ENCODE measurements at places on chromosomes 11 and 22.

DNA sequence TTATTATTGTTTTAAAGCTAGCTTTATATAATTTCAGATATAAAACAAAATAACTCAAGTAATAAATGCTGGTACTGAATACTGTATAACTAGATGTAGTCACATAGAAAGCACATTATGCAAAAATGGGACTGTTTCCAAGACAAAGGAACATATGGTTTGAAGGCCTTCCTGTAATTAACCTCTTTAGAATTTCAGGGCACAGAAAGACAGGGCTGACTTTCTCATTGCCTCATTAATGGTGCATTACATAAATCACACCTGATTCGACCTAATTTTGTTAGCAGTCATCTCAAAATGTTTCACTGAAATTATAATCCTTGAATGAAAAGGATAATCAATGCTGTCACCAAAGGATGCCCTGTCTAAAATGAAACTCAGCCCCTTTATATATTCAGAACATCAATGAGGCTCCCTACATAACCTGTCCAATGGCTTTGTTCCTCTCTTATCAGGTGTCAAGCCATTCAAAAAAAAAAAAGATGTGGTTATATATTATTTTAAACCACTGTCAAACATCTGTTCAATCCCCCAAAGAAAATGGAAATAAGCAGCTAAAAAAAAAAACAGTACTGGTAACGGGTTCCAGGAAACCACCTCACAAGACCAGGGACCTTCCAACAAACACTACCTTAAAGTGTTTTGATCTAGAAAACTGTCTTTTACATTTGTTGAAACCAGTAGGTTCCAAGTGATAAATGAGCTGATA lies 77.4 kb downstream of the FAM168A start:
- DNase-seq: no peak

DNA sequence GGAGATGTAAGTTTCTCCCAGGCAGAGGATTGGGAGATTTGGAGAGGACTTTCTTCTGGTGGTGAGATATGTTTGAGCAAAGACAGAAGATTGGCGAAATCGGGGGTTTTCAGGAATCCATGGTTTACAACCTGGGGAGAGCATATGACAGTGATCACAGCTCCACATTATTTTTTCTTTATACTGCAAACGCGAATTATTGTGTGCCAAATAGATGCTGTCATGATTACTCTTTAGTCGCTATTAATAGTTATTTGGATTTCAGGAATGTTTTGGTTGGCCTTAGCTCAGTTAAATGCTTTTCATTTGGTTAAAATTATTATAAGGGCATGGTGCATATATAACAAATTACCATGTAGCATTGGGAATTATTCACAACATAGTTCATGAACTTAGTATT lies 15.2 kb downstream of the ATXN10 start:
- DNase-seq: no peak

GRCh38 chr11:66056501-66056900 lies 4.3 kb downstream of the SF3B2 start:
- peak; percentile 77 for DNase-seq

DNA sequence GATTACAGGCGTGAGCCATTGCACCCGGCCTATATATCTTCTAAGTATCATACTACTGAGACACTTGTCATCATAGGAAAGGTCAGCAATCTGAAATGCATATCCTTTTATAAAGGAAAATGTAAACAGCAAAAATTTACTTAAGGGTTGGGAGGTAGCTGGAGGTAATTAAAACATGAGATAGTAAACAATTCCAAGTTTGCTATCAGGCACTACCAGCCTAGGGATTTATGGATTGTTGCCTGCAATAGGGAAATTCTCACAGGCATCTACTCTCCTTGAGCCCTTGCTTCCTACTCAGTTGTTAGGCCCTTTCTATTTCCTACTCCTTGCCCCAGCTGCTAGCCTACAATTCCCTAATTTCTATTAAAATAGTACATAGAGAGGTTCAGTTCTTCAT lies 16.1 kb downstream of the PGR start:
- DNase-seq: no peak

- DNase-seq: peak; percentile 41
Measured at GRCh38 chr11:120304526-120304925, 20.6 kb upstream of the TLCD5 start.

- no peak for DNase-seq
Measured at GRCh38 chr11:76030968-76031590, 175.2 kb downstream of the WNT11 start.

- no peak for DNase-seq
Measured at GRCh38 chr11:2774173-2775082, 74.6 kb upstream of the KCNQ1OT1 start.

DNA sequence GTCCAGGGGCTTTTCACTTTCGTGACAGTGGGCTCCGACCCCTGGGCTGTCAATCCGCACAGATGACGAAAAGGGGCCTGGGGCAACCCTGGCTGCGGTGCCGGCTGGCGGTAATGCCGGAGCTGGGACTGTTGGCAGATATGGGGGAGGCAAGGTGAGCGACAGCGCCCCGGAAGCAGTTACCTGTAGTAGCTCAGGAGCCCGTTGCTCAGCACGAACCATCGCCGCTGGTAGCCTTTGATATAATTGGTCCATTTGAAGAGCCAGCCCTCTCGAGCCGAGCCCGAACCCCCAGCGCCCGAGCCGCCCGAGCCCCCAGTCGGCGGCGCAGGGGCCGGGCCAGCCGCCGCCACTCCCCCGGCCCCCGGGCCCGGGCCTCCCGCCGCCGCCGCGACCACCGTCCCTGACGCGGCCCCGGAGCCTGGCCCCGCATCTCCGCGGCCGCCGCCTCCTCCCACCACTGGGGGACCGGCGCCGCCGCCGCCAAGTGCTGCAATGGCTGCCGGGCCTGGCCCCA lies 396 bp downstream of the OSBP start:
- DNase-seq: no peak

DNA sequence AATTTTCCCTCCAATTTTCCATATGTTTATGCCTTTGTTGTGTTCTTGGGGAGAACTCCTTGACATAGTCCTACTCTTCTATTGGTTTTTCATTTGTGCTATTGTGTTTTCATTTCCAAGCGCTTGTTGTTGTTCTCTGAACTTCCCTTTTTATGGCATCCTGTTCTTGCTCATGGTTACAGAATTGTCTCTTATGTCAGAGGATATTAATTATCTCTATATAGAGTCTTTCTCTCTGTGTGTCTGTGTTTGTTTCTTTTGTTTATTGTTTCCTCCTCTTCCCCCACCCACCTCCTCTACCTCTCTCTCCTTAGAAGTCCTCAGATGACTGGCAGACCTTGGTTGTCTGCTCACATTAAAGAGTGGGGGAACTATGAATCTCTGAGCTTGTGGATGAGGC lies 69.9 kb downstream of the HORMAD2 start:
- DNase-seq: no peak

GRCh38 chr22:38612217-38613006 lies 42.4 kb upstream of the DMC1 start:
- no peak for DNase-seq

- no peak for DNase-seq
Measured at GRCh38 chr11:118318124-118318523, 13.6 kb downstream of the CD3E start.

DNA sequence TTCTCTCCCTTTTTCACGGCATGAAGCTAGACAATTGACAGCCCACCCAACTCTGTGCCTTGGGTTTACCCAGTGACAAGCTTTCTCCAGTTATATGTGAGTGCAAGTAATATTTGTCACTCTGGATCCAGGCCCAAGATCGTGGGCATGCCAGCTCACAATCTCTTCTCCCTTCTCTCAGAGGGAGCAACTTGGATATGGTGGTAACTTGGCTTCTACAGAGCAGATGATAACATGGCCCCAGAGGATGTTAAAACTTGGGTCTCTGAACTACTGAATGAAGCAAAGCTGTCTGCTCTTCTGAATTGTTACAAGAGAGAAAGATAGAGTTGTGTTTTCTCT lies 20.8 kb downstream of the C11orf96 start:
- no peak for DNase-seq

- DNase-seq: no peak
Measured at GRCh38 chr11:105937738-105938137, 84.3 kb downstream of the MSANTD4 start.

- no peak for DNase-seq
Measured at GRCh38 chr11:68200639-68201038, 12.5 kb downstream of the KMT5B start.

DNA sequence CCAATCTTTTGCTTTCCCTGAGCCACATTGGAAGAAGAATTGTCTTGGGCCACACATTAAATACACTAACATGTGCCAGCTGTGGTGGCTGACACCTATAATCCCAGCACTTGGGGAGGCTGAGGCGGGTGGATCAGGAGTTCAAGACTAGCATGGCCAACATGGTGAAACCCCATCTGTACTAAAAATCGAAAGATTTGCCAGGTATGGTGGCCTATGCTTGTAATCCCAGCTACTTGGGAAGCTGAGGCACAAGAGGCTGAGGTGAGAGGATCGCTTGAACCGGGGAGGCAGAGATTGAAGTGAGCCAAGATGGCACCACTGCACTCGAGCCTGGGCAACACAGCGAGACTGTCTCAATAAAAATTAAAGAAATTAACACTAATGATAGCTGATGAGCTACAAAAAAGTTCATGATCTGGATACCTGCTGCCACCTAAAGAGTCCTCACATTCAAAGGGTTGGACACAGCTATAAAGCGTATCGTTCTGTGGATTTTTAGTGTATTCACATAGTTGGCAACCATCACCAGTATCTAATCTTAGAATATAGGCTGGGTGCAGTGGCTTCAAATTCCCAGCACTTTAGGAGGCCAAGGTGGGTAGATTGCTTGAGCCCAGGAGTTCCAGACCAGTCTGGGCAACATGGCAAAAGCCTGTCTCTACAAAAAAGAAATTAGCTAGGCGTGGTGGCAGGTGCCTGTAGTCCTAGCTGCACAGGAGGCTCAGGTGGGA lies 3.4 kb upstream of the LDHC start:
- DNase-seq: no peak

Measured in suppressor macrophage treated with lipopolysaccharide for 1 hour (primary cell).